Bronchial epithelial cell (primary cell): ENCODE measurements at places on chromosomes 5 and 9. TPM values are rescaled to one million over a fixed set of nuclear protein-coding genes. Genes with fewer than 3 reads are reported as not detected.

SLC34A1 gene
- not detected in 2 replicates for total RNA-seq

TAS2R1 gene
- total RNA-seq: not detected in 2 replicates

BTNL3 gene
- not detected in 2 replicates for total RNA-seq

DNA sequence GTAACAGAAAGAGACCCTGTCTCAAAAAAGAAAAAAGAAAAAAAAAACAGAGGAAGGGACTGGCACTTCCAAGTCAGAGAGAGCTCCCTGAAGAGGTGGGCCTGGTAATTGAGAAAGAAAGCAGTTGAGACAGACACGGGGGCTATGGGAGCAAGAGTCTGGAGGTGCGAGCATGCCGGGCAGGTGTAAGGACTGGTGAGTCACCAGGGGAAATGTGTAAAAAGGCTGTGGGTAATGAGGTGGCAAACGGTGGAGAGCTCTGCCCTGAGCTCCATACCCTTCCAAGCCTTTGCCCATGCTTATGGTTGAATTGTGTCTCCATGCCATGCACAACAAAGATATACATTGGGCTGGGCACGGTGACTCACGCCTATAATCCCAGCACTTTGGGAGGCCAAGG lies 18.0 kb upstream of the JADE2 start:
- DNase-seq: peak; percentile 37

GRCh38 chr9:76629205-76629990 lies 134.8 kb upstream of the PCA3 start:
- DNase-seq: no peak

DNA sequence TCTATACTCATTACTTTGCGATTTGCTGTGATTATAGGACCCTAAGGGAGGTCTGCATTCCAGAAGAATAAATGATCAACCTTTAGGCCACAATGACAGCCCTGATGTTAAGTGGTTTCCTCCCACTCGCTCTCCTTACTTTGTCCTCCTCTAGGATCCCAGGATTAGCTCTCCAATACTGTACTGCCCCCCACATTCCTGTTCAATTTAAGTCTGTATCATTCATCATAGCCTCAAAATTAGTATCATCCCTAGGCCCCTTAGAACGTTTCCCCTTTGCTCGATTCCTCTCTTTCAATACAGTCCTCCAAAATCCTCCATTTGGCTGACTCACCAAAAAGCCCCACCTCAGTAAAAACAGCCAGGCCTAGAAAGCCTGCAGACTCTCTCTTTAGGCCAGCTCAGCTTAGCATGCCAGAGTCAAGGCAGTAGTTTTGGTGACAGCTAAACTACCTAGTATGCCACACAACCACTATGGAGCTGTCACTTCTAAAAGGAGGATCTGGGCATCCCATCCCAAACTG lies 24.4 kb downstream of the RNF145 start:
- peak; percentile 83 for DNase-seq

DNA sequence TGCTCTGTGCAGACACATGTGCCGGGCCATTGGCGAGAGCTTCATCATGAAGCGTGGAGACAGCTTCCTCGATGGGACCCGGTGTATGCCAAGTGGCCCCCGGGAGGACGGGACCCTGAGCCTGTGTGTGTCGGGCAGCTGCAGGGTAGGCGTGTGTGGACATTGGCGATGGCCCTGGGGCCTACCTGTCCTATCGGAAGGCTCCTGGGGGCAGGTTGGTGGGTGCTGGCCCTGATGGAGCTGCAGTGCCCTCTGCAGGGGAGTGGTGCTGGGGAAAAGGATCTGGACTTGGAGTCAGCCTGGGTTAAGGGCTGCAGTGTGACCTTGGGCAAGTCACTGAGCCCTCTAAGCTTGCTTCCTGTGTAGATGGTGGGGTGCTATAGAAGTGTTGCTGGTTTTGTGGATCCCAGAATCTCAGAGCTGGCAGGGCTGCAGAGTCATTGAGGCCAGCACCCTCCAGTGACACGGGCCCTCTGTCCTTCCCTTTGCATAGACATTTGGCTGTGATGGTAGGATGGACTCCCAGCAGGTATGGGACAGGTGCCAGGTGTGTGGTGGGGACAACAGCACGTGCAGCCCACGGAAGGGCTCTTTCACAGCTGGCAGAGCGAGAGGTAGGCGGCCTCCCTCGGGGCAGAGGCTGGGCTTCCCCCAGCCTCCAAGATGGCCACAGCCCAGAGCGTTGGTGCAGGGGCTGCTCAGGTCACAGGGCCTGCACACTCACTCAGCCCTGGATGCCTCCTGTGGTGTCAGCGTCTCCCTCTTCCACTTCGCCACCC lies 15.8 kb downstream of the ADAMTS13 start:
- DNase-seq: no peak

DNA sequence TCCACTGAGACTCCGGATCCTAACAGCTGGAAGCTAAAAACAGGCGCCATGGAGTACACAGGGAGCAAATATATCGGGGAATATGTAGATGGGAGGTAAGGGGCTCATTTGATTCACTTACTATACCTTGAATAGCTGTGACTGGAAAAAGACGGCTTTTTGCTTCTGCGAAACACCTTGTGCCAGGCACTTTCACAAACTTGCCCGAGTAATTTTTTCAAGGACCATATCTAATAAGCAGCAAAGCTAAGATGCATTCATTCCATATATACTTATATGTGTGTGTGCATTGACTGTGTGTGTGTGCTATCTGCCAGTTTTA lies 178 bp downstream of the MORN5 start:
- DNase-seq: no peak

- DNase-seq: peak; percentile 50
These were observed 23.3 kb upstream of the UGT3A2 start for GRCh38 chr5:36089989-36090388.

DNA sequence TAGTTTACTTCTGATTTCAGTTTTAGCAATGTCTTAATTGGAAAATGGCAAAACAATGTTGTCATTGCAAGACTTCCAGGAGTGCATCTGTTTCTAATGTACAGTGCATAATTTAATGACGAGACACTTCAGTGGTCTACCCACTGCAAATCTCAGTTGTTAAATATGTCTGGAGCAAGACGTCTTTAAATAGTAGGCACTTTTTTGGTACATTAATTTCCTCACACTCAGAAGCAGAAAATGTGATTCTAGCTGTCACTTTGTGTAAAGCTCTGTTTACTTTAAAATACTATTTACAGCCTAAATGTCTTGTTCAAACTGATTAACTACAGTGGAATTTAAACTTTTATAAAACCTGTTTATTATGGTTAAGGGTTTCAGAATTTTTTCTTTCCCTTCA lies 815.5 kb downstream of the TLE1 start:
- no peak for DNase-seq

DNA sequence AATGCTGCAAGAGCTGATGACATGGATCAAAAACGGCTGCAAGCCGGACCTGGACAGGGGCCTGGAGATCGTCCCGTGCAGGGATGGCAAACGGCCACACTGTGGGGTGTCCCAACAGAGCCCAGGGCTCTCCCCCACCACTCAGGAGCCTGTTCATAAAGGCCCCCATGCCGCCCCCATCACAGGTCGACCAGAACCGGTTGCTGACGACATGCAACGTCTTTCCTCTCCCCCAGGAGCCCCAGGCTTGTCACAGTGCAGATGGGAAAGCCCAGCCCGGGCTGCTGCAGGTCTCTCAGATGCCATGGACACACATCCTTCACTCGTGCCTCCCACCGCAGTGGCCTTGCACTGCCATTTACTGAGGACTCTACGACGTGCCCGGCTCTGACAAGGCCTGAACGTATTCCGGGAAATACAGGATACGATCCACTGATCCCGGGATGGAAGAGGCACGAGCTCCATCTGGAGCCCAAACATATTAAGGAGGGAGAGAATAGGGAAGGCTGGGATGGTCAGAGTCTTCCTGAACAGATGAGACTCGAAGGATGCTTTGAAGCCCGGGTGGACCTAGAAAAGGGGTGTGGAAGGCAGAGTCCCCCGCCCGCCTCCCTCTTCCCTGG lies 76.5 kb upstream of the SARDH start:
- no peak for DNase-seq

DNA sequence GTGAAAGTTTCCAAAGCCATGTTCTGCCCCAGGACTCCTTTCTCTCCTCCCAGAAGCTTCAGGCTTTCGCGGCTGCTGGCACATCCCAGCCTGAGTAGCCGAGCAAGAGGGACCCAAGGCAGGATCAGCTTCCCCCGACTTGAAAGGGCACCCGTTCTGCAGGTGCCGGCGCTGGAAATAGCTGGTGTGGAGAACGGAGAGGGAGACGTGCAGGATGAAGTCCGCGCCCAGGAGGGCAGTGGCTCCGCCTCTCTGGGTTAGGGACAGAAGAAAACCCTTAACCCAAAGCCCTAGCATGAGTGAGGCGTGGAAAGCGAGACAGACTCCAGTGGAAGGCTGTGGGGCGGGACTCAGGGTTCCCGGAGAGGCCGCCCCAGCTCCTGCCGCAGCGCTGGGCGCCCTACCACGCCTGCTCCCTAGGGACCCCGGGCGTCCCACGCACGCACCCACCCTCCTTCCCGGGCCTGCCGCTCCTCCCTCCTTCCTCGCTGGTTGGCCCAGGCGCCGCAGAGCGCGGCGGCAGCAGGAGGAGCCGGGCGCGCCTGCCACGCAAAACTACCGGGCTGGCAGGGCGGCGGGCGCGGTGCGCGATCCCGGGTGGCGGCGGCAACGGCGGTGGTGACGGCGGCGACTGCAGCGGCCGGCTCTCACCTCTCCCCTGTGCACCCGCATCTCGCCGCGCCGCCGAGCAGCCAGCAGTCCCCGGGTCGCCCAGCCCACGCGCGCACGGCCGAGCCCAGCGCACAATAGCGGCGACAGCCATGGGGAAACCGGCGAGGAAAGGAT lies at the start of gene SLC1A1:
Gene SLC1A1 (plus strand): TSS at position 550 of the 786 bp plus-strand sequence. CDS start 212 bp downstream, at position 762.
- peak; percentile 44 for DNase-seq

- no peak for DNase-seq
These were observed 75.0 kb downstream of the CAVIN4 start for GRCh38 chr9:100652850-100653249.

DNA sequence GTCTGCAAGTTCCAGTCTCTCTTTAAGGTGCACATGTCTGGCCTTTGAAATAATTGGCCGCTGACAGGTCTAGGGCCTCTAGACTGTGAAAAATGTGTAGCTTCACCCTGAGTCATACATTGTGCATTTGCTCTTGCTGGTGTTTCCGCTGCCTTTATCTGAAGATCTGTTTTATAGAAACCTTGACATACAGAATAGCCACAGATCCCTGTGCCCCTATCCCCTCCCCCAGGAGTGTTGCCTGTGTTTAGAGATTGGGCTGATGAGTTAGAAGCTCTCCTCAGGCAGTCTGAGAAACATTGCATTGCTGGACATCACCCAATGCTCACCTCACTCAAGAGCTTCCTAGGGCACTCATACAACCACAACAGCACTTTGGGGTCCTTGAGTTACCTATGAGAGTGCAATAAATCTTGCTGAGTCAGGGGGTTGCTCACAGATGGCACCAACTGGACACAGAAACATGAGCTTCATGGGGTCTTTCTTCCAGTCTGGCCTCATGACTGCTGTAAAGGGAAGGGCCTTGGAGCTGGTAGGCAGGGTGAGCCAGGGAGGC lies 3.8 kb upstream of the ZNF782 start:
- peak; percentile 60 for DNase-seq

DNA sequence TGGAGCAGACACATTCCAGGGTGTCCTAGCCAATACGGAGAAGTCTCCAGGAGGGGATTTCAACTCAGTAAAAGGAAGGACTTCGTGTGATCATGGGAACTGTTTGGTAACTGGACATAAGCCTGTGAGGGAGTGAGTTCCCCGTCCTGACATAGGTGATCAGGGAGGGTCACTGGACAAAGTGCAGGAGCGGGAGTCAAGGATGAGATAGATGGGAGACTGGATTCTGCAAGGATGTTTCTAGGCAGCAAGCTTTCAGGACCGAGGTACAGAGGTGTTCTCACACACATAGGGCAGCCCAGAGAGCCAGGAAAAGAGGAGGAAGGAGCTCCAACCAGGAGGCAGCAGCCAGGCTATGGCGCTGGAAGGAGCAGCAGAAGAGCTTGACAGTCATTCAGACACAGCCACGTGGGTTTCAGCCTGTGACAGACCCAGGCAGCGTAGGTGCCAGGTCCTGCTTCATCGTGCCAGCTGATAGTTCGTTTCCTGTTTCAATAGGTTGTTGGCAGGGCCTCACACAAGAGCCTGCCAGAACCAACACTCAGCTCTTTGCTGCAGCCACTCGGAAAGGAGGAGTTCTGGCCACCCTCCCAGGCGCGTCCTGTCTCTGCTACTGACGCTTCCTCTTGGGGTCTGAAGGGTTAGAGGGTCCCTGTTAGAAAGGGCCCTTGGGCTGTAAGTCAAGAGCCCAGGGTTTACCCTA lies 84.1 kb downstream of the AMBP start:
- DNase-seq: peak; percentile 72

- peak; percentile 33 for DNase-seq
These were observed 181.0 kb upstream of the MAST4 start for GRCh38 chr5:66415208-66415607.

DNA sequence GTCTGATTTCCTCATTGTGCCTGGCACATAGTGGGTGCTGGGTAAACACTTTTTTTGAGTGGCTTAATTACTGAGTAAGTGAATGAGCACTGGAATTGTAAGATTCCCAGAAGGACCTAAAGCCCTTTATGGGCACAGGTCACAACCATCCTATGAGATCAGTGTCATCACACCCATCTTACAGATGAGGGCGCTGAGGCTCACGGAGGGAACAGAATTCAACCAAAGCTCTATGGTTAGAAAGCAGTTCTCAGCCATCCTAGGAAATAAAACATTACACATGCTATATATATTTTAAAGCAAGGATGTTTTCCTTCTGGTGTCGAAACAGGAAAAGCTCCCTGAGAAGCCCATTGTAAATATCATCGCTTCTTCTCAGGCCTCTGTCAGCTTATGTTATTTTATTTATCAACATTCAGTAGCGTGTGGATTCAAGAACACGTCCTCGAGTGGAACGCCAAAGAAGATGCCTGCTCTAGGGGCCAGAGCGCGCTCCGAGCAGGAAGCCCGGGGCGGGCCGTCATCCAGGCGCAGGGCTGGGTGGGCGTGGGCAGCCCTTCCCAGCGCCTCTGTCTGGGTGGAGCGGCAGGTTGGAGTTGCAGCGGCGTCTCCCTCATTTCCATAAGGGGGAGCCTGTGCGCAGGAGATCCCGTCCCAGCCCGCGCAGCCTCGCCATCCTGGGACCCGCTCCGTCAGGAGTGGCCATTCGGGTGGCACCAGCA lies 155.8 kb upstream of the SMIM23 start:
- peak; percentile 31 for DNase-seq

GRCh38 chr5:79263-79662 lies 12.7 kb upstream of the PLEKHG4B start:
- no peak for DNase-seq

DNA sequence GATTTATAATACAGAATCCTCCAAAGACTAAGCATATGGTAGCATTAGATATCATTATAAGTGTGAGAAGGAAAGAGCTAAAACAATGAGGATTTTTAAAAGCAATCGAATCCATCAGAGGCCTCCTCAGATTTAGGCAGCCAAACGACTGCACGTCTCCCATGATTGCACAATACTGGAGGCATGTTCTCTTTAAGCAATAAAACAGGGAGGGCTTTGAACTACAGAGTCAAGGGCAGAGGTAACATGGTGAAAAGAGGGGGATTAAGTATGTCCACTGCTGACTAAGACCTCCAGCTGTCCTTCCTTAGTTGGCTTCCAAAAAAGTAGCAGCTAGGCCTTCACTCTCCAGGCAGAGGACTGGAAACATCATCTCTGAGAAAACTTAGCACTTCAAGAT lies 298.7 kb upstream of the RGMB start:
- no peak for DNase-seq
